Bronchial epithelial cell (primary cell): ENCODE measurements at places on chromosomes 6 and 20. TPM values are rescaled to one million over a fixed set of nuclear protein-coding genes. Genes with fewer than 3 reads are reported as not detected.

GDAP1L1 gene
- total RNA-seq: not detected in 2 replicates

LST1 gene
- total RNA-seq: not detected in 2 replicates

PTP4A1 gene
- total RNA-seq: 181 and 234 TPM in 2 replicates

SAPCD1 gene
- 1.3 TPM in 2 replicates for total RNA-seq

SNAP91 gene
- under 0.01 TPM in 1 of 2 replicates, not detected in the other for total RNA-seq

PTCRA gene
- total RNA-seq: not detected in 2 replicates

MAP7 gene
- 30.8 and 50.4 TPM in 2 replicates for total RNA-seq

STMND1 gene
- not detected in 2 replicates for total RNA-seq

HELZ2 gene
- total RNA-seq: 13.7 and 30.6 TPM in 2 replicates

COL10A1 gene
- not detected in 2 replicates for total RNA-seq

OR2J3 gene
- total RNA-seq: not detected in 2 replicates

CD24 gene
- total RNA-seq: 911 and 1,344 TPM in 2 replicates

ASIP gene
- not detected in 2 replicates for total RNA-seq

PBOV1 gene
- not detected in 2 replicates for total RNA-seq

MACROD2 gene
- 1.6 and 1.7 TPM in 2 replicates for total RNA-seq

TMC2 gene
- total RNA-seq: not detected in 2 replicates

SERAC1 gene
- 12.1 and 15.1 TPM in 2 replicates for total RNA-seq

FAM83D gene
- total RNA-seq: 2.6 and 5.1 TPM in 2 replicates

PNLDC1 gene
- total RNA-seq: 0.13 and 0.26 TPM in 2 replicates

PAK5 gene
- not detected in 2 replicates for total RNA-seq

LINC00237 gene
- not detected in 2 replicates for total RNA-seq

AIF1 gene
- not detected in 2 replicates for total RNA-seq

EPPIN gene
- total RNA-seq: not detected in 2 replicates

TAAR5 gene
- total RNA-seq: not detected in 2 replicates
